ENCODE measurements at places on chromosomes 13 and 19. TPM values are rescaled to one million over a fixed set of nuclear protein-coding genes. Genes with fewer than 3 reads are reported as not detected.
A peak's percentile ranks its signal among the peaks of the same experiment; 100 is the strongest.

GRCh38 chr13:30061217-30061616 is 210.8 kb upstream of the UBL3 start:
- no peak overlapping the region for H3K4me3 ChIP-seq
- DNase-seq = peak; percentile 16
- peaks cover 1% of the 10 kb centered on the region for H3K27me3 ChIP-seq
- no peak overlapping the region for H3K27ac ChIP-seq
- no peaks in the 10 kb centered on the region for H3K4me1 ChIP-seq

- no peaks in the 10 kb centered on the region for H3K36me3 ChIP-seq
- no peaks in the 10 kb centered on the region for H3K4me1 ChIP-seq
- H3K4me3 ChIP-seq = no peak overlapping the region
- H3K27me3 ChIP-seq = no peaks in the 10 kb centered on the region
- DNase-seq = peak; percentile 47
Measured at GRCh38 chr13:106499896-106500295, 35.6 kb downstream of the EFNB2 start.

DNA sequence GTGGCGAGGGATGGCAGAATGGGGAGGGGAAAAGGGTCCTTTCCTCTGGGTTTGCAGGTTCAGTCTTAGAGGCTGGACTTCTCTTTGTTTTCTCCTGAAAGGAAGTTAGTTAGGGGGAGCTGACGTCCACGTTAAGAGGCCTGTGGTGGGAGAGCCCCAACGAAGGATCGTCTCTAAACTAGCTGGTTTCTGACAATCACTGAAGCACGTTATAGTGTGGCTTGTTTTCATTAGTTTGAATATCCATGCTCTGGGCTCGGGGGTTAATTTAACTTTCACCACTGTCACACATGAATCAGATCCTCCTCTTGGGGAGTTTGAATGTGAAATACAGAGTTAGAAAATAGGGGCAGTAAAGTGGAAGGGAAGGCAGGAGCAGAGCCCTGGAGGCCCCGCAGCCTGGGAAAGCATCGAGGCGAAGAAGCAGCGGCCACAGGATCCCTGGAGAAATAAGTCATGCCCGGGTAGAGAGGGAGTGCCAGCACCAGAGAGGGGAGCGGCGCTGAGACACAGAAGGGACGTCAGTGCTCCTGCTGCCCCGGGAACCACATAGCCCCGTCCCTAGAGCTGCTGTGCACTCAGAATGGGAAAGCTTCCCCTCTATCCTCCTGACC is 31.1 kb upstream of the AMER2 start:
- H3K27ac ChIP-seq = no peak overlapping the region
- H3K36me3 ChIP-seq = no peaks in the 10 kb centered on the region
- H3K27me3 ChIP-seq = peaks cover 4% of the 10 kb centered on the region
- DNase-seq = no peak

DNA sequence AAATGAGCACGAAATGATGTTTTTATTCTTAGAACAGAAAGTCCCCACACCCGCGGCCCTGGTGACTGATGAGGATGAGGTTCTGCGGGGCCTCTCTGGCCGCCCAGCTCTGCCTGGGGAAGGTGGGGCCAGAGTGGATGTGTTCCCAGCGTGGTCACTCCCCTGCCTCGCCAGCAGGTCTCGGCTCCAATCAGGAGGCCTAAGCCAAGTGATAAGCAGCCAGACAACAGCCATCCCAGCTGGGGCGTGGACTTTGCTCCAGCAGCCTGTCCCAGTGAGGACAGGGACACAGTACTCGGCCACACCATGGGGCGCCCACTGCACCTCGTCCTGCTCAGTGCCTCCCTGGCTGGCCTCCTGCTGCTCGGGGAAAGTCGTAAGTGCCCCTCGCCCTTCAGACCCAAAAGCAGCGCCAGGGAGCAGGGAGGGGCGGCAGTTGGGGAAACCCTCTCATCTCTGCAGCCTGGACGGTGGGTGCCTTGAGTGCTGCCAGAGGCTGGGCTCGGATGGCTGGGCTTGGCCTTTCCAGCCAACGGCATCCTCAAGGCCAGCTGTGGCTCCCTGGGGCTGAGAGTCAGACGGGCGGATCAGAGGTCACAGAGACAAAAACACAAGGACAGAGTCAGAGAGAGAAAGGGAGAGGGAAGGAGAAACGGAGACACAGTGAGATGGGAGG is at the start of gene F10:
F10 (plus strand) TSS at position 250 of the 676 bp plus-strand sequence; CDS start at position 307, 57 bp downstream.
- peak; percentile 75 for DNase-seq
- H3K36me3 ChIP-seq = no peaks in the 10 kb centered on the region

Gene TGFBR3L
- not detected for total RNA-seq

DNA sequence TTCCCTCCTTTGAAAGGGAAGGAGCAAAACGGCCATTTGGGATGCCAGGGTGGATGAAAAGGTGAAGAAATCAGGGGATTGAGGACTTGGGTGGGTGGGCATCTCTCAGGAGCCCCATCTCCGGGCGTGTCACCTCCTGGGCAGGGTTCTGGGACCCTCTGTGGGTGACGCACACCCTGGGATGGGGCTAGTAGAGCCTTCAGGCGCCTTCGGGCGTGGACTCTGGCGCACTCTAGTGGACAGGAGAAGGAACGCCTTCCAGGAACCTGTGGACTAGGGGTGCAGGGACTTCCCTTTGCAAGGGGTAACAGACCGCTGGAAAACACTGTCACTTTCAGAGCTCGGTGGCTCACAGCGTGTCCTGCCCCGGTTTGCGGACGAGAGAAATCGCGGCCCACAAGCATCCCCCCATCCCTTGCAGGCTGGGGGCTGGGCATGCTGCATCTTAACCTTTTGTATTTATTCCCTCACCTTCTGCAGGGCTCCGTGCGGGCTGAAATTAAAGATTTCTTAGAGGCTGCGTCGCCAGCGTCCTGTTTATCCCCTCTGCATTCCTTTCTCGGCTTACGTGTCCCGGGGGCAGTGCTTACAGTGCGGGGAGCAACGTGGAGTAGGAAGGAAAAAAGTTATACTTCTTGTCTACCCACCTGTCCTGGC is 15.2 kb upstream of the S1PR4 start:
- no peaks in the 10 kb centered on the region for H3K4me1 ChIP-seq
- peak; percentile 43 for DNase-seq
- no peak overlapping the region for H3K27ac ChIP-seq
- H3K36me3 ChIP-seq = no peaks in the 10 kb centered on the region
- H3K4me3 ChIP-seq = no peak overlapping the region

DNA sequence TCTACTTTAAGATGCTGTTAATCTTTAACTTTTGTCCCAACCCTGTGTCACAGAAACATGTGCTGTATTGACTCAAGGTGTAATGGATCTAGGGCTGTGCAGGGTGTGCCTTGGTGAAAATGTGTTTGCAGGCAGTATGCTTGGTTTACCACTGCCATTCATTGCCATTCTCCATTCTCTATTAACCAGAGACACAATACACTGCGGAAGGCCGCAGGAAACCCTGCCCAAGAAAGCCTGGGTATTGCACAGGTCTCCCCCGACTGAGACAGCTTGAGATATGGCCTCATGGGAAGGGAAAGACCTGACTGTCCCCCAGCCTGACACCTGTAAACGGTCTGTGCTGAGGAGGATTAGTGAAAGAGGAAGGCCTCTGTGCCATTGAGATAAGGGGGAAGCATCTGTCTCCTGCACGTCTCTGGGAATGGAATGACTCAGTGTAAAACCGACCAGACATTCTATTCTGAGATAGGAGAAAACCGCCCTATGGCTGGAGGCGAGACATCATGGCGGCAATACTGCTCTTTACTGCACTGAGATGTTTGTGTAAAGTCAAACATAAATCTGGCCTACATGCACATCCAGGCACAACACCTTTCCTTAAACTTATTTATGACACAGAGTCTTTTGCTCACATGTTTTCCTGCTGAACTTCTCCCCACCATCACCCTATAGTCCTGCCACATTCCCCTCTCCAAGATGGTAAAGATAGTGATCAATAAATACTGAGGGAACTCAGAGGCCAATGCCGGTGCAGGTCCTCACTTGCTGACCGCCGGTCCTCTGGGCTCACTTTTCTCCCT is 13.1 kb upstream of the ZNF888 start:
- H3K4me3 ChIP-seq = no peak overlapping the region
- H3K4me1 ChIP-seq = no peaks in the 10 kb centered on the region
- H3K36me3 ChIP-seq = peaks cover 5% of the 10 kb centered on the region
- DNase-seq = no peak

Gene IGSF23
- total RNA-seq = not detected

Gene BRME1
- 0.28 TPM for total RNA-seq

- no peak overlapping the region for H3K27ac ChIP-seq
- H3K4me1 ChIP-seq = peaks cover 2% of the 10 kb centered on the region
- H3K27me3 ChIP-seq = no peaks in the 10 kb centered on the region
- H3K4me3 ChIP-seq = no peak overlapping the region
- DNase-seq = no peak
Measured at GRCh38 chr13:100495455-100495854, 93.1 kb downstream of the GGACT start.

DNA sequence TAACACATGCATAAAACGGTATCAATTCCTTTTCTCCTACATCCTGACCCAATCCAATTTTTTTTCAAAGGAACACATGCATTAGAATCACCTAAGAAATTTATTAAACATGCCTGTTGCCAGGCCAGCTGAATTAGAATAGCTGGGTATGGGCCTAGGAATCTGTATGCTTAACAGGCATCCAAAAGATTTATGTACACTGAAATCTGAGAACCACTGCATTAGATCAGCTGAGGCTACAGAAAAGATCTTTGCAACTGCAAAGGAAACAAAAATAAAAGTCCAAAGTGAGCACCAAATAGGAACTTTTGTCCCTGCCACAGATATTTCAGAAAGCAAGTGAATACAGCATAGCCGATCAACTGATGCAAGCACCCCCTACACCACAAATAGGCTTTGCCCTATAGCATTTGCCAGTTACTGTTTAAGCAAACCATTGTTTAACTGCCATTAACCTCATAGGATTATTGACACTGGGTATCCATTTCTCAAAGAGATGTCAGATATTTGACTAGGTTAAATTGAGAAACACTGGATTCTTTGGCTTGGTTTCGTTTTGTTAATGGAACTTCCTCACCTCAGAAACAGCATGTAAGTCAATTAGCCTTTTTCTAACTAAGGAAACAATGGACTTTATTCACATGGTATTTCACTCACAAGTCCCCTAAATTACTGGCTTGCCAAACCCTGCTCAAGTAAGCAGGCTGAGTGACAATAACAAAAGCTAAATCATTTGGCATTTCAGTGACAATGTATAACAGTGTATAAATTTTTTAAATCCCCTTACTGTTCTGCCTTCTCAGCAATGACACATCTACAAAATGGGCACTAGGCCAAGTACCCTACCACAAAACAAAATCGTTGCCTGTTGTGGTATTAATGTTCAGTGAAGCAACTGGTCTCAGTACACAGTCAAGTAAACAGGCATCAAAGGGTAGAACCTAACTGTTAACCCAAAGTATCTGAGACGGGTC is 67.8 kb downstream of the SUCLA2 start:
- H3K4me1 ChIP-seq = no peaks in the 10 kb centered on the region
- no peak overlapping the region for H3K27ac ChIP-seq
- H3K4me3 ChIP-seq = no peak overlapping the region
- H3K27me3 ChIP-seq = no peaks in the 10 kb centered on the region
- peak; percentile 17 for DNase-seq

Gene DNAAF3
- not detected for total RNA-seq

Gene ZNF44
- 6.1 TPM for total RNA-seq

All from IMR-90 (cell line).